ENCODE measurements at places on chromosomes 13 and 19. TPM values are rescaled to one million over a fixed set of nuclear protein-coding genes. Genes with fewer than 3 reads are reported as not detected.

B3GNT8 gene
- 2.6 TPM for total RNA-seq

C1QTNF9 gene
- not detected for total RNA-seq

- DNase-seq, result no peak
Measured at GRCh38 chr19:54329476-54330165, 9.3 kb downstream of the LILRA4 start.

DNA sequence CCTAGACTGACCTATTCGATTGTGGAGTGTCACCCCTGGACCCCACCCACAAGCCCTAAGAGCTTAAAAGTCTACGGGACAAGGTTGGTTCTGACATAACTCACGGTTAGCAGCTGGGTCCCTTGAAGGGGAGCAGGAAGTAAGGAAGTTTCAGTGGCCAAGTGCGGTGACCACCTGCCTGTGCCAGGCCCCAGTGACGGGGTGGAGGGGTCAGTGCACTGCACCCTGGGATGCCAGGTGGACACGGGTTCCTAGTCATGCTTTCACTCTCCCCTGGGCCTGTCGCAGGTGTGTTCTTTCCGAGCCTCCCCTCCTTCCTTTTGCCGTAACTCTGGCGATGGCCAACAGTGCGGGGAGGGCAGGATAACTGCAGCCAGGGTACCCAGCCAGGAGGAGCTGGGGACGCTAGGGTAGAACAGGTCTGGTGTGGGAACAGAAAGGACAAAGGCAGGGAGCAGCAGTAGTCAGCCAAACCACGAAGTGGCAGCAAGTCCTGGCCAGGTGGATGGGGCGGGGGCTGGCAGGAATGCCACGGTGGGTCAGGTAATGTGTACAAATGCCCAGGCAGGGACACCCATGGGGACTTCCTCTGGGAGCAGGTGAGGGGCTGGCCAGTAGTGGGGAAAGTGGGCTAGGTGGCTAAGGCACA, 58.3 kb downstream of the RGCC start:
- DNase-seq, result no peak

Data from A172 (cell line).